Fibroblast of upper back skin (primary cell): ENCODE measurements at places on chromosomes 1 and 21.

GRCh38 chr1:6082430-6082971 lies 36.8 kb downstream of the KCNAB2 start:
- DNase-seq, result no peak

- DNase-seq, result no peak
Observed at GRCh38 chr21:37626320-37626719, 259.7 kb downstream of the DYRK1A start.

DNA sequence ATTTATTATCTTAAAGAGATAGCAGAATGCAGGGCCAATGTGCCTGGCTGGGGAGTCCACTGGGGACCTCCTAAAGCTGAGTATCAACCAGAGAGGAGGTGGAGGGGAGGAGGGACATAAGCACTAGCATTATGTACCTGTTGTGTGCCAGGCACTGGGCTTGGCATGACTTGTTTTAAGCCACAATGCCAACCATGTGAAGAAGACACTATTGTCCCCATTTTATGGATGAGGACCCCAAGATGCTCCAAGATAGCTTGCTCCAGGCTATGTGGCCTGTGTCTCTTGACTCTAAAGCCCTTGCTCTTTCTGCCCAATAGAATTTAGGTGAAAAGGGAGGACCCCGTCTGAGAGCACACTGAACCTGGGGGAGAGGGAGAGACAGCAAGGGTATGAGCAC lies 111.3 kb downstream of the GLIS1 start:
- no peak for DNase-seq

- DNase-seq, result no peak
Observed at GRCh38 chr1:80363689-80364475, 1357.4 kb upstream of the ADGRL4 start.

DNA sequence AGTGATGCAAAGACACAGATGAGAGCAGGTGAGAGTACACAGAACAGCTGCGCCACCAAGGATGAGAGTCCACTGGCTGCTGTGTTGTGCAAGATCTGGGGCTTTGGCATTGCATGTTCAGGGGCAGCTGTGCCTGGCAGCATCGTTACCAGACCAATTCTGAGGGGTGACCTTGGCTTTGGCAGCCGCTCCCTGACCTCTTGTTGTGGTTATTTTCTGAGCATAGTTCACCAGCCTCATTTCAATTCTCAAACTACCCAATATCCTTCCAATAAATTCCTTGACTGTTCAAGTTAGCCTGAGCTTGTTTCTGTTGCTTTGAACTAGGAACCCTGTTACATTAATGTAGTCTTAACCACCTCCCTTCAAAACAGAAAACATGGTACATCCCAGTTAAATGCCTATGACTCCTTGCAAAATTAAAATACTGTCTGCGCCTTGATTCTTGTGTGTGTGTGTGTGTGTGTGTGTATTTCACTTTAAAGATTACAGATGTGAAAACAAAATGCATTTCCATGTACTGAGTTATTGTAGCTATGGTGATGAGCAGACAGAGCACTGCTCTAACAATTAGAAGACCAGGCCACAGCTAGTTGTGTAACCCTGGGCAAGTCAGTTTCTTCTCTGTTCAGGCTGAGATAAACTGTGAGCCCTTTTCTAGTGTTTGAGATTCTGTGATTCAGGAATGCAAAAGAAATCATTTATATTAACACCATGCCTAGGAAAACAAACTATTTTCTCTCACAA lies 106.3 kb upstream of the GUCA2B start:
- DNase-seq, result no peak
